Naive B cell (primary cell): ENCODE measurements at places on chromosomes 5 and 9. TPM values are rescaled to one million over a fixed set of nuclear protein-coding genes. Genes with fewer than 3 reads are reported as not detected.

DNA sequence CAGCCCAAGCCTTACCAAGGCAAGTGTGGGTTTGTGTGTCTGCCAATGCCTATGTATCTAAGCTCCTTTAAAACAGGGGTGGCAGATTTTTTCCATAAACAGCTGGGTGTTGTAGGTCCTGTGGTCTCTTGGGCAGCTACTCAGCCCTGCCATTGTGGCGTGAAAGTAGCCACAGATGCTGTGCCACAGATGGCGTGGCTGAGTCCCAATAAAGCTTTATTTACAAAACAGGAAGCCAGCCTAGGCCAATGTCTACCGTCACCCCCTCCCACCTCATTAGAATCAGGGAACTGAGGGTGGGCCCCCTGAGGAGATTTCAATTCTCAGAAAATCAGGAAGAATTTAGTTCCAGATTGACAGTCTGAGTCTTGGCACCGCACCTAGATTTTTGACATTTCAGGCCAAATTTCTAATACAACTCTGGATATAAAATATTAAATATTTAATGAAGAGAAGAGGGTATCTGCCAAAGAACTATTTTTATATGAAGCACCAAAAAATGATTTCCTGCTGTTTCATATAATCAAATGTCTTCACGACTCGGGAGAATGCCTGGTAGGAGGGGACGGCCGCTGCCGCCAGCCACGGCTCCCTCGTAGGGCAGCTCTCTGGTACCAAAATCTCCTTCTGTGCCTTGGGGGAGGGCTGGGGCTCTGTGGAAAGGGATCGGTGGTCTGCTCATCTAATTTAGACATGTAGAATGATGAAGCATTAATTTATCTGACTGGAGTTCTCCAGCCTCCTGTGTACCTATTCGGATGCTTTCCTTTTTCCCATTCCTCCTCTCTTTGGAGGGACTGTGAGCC, 420.9 kb downstream of the IRX2 start:
- H3K4me3 ChIP-seq, result no peak overlapping the region
- no peak overlapping the region for H3K27ac ChIP-seq
- no peaks in the 10 kb centered on the region for H3K27me3 ChIP-seq
- no peaks in the 10 kb centered on the region for H3K36me3 ChIP-seq

GRCh38 chr5:1292139-1292538, 2.7 kb downstream of the TERT start:
- peak overlapping the region; percentile 29 for H3K4me3 ChIP-seq
- H3K4me1 ChIP-seq, result peaks cover 9% of the 10 kb centered on the region
- H3K36me3 ChIP-seq, result peaks cover 10% of the 10 kb centered on the region
- DNase-seq, result no peak

DNA sequence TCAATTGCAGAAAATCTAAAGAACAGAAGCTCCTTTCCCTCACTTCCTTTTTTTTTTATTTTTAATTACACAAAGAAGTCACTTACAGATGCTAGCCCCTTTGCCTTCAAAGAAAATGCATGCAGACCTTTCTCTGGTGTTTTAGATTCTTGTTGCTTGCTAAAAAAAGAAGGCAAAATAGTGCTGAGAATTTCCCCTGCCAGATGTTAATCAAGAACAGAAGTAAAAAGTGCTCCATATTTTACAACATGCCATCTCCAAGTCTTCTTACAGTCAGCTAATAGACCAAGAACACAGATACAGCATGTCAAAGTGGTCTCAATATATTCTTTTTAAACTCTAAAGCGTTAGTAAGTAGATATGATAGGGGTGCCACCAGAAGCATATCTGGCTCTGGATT, 142.8 kb upstream of the RGMB start:
- DNase-seq, result no peak
- no peaks in the 10 kb centered on the region for H3K36me3 ChIP-seq
- no peaks in the 10 kb centered on the region for H3K27me3 ChIP-seq
- H3K4me3 ChIP-seq, result no peak overlapping the region

The PRELID1 gene
- polyA plus RNA-seq, result 199 TPM

The IQGAP2 gene
- polyA plus RNA-seq, result 3.9 TPM
